Brain microvascular endothelial cell (primary cell): ENCODE measurements at places on chromosomes 3 and 15.

DNA sequence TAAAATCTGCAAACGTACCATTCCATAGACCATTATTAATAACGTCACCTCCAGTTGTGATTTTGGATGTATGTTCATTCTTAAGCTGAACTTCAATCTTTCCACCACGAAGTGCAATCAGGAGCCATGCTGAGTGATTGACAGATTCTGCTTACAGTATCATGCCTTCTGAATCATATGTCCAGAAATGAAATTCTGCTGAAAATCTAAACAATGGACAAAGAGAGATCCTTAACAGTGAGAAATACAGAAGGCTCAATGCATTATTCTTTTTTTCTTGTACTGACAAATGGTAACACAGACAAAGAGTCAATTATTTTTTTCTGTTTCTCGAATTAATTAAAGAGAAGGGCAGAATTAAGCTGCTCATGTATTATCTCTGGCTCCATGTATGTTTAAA, 1114.5 kb downstream of the EPHA3 start:
- no peak for DNase-seq

DNA sequence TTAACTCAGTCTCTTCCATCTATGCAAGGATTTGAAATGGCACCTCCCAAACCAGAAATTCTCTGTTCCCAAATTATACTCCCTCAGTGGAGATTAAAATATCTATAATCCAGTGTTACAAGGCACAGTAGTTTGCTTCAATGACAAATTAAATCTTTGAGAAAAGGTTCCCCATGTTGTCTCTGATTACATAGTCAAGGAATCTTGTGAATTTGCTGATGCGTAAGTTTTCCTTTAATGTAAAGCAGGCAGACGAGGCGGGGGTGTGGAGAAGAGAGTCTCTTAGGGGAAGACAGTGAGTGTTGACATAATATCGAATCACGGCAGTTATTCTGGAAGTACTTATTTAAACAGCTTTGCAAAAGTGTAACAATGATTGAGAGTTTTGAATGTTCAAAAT, 236.4 kb upstream of the RARB start:
- DNase-seq, result peak; percentile 18

DNA sequence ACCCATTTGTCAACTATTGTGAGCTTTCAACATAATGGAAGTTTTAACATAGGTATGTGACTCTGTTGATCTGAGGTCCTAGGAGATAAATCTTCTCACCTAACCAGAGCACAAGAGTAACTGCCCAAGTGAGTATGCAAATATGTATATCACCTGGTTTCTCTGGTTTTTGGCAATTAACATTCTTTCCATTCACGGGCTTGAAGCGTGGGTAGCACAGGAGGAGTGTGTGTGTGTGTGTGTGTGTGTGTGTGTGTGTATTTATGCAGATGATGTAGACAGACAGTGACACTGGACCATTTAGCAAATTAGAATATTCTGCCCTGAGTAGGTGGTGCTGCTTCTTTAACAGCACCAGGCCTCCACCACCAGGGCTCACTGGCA, 15.0 kb downstream of the EPHB1 start:
- no peak for DNase-seq

DNA sequence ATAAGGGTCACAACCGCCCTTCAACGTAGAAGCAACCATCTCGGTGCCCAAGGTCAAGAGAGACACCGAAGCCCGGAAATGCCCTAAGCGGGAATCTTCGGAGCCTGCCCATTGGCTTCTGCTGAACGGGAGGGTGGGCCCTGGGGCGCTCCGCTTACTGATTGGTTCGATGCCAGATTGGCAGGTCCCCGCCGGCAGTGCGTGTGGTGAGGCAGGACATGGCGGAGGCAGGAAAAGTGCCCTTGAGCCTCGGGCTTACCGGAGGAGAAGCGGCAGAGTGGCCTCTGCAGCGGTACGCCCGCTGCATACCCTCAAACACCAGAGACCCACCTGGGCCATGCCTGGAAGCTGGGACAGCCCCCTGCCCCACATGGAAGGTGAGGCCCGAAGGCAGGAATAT, at the start of gene REC114:
Gene REC114 (plus strand): TSS at position 197 of the 400 bp plus-strand sequence. CDS start 22 bp downstream, at position 219.
- no peak for DNase-seq

- peak; percentile 39 for DNase-seq
These were observed 21.5 kb downstream of the CFAP161 start for GRCh38 chr15:81155375-81156218.

DNA sequence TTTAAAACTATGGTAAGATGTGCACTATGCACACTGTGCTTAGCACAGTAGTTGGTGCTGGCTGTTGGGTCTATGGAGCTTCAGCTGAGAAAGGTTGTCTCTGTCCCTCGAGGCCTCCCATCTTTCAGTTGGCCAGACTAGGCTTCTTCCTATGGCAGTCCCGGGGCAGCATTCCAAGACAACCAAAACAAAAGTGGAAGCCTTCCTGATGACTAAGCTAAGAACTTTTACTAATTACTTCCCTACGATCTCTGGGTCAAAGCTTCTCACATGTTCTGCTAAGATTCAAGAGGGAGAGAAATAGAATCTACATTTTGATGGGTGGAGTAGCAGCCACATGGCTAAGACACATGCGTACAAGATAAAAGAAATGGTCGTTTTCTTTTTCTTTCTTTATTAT, 342.8 kb downstream of the TUSC7 start:
- peak; percentile 19 for DNase-seq
